ENCODE measurements at places on chromosomes 5 and 9.

GRCh38 chr5:66769839-66770617, 173.8 kb downstream of the MAST4 start:
- DNase-seq = no peak

- no peak for DNase-seq
Measured at GRCh38 chr5:64637837-64638443, 52.4 kb upstream of the SHISAL2B start.

DNA sequence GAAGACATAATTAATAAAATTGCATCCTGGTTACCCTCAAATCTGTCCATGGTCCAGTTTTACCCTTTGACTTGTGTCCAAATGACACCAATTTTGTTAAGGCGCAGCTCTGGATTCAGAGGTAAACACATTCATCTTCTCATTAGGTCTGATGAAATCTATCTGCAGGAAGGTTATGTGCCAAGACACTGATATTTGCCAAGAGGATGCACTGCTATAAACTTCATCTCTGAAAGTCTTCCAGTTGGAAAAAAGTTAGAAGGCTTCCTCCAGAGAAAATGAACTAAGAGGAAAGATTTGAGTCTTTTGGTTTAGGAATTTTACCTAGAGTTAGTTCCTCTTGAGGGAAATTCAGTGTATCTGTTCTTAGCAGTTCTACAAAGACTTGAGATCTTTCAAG, 717.8 kb downstream of the DTWD2 start:
- DNase-seq = no peak

DNA sequence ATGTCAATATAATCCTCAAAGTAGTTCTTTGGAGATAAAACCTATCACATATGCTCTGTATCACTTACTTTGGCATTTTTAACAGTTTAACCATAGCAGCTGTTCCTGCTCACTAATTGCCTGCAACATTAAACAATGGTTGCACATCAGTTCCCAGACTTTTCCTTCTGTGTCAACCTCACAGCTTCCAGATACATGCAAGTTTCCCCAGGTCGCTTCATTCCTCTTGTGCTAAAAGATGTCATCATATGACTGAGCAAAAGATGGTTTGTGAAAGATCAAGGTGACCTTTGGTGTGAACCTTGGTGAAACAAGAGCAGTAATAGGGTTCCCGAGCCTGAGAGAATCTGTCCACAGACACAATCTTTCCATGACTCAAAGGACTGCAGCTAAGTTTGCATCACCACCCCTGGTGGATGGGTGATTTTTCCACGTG, 500.4 kb upstream of the PAPPA start:
- DNase-seq = no peak

DNA sequence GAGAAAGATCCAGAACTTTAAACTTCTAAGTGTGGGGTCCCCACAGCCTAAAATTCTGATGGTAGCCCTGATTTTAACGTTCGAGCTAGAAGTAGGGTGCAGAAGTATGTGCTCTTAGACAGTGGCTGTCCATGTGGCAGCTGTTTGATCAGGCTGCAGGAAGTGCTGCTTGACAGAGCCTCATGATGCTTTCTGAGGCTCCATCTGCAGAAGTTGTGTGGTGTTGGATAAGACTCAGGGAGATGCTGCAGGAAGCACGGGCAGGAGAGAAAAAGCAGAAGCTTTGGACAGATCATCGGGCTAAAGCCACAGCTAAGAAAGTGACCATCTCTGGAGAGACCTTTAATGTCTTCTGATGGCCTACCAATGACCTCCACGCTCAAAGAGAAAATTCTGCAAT, 8.1 kb downstream of the MTMR12 start:
- no peak for DNase-seq

DNA sequence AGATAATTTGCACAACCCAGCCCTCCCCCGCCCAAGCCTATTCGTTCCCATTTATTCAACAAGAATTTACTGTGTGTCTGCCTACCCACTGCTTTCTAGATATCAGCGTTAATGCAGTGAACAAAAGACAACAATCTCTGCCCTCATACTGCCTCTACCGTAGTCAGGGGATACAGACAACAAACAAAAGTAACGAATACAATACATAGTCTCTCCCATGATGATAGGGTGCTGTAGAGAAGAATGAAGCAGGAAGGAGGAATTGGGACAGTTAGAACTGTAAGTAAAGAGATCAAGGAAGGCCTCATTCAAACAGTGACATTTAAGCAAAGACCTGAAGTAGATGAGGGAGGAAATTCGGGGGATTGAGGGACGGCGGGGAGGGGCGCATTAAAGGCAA, 1.7 kb downstream of the GFM2 start:
- no peak for DNase-seq

- DNase-seq = no peak
Measured at GRCh38 chr9:104374711-104375110, 129.4 kb upstream of the OR13F1 start.

DNA sequence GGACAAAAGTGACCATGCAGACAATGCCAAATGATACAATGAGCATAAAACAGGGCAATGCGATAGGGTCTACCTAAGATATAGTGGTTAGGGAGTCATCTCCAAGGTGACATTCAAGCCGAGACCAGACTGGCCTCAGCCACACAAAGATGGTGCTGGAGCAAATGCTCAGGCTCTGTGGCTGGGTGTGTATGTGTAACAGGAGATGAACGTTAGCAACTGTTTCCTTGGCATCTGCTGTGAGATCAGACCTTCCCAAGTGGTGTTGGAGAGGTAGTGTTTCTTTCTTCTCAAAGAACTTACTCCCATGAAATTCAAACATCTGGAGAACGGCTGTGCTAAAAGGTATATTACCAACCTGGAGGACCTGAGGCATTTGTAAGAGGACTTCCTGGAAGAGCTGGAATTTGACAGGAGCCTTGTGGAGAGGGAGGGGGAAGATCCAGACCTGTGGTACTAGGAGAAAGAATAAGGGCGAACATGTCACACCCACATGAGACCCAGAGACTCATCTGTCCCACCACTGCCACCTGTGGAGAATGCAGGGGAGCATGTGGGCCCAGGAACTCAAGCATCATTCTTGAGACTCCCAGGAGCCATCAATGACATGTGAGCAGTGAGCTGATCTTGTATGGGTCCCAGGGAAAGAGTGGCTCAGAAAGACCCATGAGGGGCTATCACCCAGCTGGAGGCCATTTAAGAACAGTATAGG, 21.4 kb upstream of the ANXA6 start:
- no peak for DNase-seq

DNA sequence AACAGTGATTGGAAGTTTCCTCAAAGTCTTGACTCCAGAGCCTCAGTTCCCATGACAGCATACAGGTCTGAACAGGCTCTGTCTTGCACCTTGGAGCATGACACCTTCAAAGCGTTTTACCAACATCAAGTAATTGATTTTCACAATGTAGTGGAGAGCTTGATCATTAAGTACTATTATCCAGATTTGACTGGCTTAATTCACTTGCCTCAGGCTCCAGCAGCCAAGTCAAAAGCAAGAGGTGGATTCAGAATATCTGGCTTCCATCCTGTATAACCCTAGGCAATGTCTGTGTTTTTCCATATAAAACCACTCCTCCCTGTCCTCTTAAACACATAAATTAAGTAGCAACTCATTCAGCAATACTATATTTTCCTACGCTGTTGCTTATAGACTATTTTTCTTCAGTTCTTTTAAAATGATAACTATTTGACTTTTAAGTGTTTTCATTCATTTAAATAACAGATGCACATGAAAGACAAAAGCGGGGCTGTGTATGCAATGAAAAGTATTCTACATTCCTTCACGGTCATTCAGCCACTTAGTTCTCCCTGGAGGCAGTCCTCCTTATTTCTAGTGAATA, 150.8 kb upstream of the RANBP3L start:
- no peak for DNase-seq

DNA sequence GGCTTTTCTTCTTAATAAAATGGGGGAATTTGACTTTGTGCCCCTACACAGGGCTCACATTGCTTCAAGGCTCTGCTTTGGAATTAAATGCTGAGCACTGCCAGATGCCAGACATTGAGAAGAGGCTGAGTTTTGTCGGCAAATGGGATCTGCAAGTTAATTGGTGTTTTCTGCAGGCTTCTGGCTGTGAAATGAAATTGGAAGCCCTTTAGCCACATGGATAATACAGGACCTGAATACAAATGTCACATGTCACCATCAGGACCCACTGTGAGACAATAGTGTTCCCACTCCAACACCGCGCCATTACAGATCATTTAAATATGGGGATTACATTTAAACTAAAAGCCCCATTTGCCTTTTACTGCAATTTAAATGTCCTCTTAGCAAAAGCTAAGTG, 164.4 kb downstream of the ZSWIM6 start:
- no peak for DNase-seq

GRCh38 chr5:172266676-172267092, 16.9 kb downstream of the UBTD2 start:
- no peak for DNase-seq

GRCh38 chr5:164206196-164206595, 700.8 kb downstream of the MAT2B start:
- no peak for DNase-seq

GRCh38 chr5:76781775-76782174, 37.1 kb upstream of the F2RL1 start:
- no peak for DNase-seq

DNA sequence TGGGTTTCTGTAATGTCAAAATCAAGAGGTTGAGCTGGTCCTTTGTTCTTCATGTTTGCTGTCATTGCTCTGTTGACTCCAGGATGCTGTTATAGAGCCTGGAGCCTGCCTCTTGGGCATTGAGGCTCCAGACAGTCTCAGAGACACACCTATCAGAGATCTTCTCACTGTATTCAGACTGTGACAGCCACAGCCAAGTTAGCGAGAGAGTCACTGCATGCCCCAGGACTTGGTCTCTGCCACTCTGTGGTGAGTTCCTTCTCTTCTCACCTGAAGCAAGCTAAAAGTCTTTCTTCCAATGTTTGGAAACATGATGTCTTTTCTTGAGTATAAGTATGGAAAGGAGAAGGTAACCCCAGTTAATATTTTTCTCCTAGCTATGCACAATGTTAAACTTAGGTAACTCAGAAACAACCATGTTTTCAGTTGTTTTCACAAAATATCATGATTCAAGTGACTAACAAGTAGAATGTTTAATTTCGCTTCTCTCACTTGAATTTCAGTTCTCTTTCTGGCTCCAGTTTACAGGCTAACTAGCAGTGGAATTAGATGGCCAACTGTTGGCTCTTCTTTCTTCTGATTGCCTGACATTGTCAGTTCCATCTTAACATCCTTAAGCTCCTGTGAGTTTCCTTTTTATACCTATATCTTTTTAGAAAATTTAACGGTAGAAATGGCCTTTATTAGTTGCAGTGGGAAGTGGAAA, 20.6 kb upstream of the ZFYVE16 start:
- DNase-seq = no peak

DNA sequence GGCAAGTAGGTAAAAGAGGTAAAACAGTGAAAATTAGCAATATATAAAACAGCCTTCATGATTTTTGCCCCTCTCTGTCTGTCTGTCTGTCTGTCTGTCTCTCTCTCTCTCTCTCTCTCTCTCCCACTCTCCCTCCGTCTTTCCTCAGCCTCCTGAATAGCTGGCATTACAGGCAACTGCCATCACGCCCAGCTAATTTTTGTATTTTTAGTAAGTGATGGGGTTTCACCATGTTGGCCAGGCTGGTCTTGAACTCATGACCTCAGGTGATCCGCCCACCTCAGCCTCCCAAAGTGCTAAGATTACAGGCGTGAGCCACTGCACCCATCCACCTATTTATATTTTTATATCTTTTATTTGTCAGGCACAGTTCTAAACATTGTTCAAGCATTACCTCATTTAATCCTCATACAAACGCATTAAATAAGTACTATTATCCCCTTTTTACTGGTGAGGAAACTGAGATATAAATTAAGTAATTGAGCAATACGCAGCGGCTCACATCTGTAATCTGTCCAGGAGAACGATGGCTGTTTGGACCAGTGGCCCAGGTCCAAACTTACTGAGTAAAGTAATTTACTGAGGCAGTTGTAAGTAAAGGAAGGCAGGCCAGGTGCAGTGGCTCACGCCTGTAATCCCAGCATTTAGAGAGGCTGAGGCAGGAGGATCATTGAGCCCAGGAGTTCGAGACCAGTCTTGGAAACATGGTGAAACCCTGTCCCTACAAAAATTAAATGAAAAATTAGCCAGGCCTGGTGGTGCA, 60.9 kb downstream of the UBE2R2 start:
- no peak for DNase-seq

DNA sequence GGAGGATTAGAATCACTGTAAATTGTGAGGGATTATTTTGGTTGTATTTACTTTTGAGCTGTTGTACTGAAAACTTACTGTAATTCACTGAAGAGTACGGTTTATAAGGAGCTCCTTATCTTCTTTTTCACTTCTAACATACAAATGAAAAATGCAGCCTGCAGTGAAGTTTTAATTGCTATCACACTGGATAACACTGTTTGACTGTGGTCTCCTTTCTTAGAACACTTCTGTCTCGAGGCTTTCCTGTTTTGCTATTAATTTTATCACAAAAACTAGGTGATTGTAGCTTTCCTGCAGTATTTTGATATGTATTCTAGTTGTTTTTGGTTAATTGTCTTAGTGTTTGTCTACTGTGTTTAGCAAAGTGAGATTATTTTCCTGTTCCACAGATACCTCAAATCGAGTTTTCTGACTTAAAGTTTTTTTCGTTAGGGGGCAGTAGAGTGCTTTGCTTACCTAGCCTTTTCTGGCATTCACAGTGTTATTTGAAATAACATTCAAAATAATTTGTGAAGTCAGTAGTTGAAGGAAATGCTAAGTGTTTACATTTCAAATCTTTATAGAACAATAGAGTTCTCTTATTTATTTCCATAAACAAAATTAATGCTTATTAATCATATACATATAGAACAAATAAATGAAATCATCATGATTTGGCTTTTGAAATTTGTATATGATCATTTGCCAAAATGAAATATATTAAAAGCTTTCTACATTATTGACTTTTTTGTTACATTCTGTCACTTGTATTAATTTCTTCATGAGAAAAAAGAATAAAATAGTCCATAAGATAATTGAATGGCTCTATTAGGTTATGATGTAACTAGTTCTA, 52.9 kb downstream of the COMMD10 start:
- DNase-seq = no peak

DNA sequence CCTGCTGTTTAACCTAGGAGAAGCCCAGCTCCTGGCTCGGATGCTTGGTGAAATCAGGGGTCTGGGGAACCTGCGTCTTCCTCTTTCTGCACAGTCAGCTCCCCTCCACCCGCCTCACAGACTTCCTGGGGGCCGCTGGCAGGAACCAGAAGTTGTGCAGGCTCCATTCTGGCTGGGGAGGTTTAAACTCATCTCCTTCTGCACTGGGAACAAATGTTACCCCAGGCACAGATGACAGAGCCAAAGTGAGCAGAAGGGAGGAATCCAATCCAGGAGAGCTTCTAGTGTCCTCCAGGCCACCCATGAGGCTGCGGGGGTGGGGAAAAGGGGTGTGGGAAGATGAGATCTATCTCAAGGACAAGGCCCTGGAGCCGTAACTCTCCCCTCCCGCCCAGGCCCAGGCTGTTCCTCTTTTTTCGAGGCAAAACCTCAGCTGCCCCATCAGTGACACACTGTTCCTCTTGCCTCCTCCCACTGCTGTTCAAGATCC, 31.2 kb downstream of the KCNMB1 start:
- DNase-seq = no peak
